ENCODE measurements at places on chromosomes 3 and 15.

- DNase-seq = no peak
Observed at GRCh38 chr3:14428087-14429033, 26.0 kb downstream of the SLC6A6 start.

- DNase-seq = peak; percentile 83
Observed at GRCh38 chr3:33658991-33659848, 58.8 kb downstream of the CLASP2 start.

DNA sequence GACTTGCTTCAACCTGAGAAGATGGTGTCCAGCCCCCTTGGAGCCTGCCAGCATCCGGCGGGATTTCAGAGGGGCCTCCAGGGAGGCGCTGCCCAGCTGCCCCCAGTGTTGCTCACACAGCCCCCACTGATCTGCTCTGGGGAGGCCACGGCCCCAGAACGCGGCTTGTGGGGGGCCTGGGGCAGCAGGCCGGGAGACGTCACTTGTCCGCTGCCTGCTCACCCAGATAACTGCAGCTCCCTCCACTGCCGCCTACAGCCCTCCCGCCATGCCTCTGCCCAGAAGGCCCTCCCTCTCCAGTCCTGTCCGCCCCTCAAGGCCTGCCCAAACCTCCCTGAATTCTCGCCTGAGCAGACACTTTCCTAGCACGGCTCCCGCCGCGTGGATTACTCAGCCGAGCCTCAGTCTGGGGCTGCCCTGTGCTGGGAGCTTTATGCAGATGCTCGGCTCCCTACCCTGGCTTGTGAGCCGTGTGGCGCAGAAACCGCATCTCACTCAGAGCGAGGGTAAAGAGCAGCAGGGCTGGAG lies 17.2 kb upstream of the ADIPOQ start:
- DNase-seq = peak; percentile 69

DNA sequence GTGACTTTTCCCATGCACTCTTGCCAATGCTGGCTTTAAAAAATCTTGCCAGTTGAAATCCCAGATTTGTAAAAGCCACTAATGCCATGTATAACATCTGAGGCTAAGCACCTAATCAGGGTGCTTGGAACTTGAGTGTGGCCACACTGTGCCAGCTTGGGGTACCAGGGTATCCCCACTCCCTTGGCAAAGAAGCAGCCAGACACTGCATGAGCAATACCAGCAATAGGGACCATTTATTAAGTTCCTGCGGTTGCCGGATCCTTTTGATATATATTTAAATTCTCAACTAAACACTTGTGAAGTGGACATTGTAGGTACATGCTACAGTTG lies 2.2 kb upstream of the RHCG start:
- DNase-seq = no peak

GRCh38 chr3:132659365-132660051 lies at the start of gene ACAD11:
Gene ACAD11 (minus strand): TSS chr3:132659809. CDS start chr3:132659751, 58 bp downstream.
- peak; percentile 70 for DNase-seq

DNA sequence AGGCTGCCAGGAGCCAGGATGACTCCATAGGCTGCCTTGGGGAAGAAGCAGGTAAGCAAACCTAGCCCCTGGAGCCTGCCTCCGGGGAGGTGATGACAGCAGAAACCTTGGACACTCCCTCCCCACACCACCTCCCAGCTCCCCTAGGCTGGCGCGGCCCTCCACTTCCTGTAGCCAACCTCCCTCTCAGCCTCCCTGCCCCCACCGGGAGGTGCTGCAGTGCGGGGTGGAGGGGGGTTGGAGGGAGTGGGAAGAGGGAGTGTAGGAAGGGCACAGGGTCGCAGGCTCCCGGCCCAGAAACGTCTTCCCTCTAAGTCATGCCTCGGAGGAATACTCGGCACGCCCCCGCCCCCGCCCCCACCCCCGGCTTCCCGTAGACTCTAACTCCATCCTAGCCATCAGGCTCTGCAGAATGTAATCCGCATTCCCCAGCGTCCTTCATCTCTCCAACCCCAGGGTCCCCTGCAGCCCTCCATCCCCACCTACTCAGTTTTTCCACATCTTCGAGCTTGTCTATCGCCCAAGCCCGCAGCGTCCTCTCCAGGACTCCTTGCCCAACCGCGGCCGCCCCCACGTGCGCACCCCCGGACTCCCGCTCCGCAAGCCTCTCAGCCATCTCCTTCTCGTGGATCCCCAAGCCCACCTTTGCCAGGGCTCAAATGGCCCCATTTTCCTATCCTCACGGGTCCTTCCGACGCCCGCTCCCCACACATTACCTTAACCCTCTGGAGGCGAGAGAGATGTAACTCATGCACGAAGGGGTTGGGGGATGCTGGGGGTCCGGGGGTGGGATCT lies 528 bp downstream of the LPCAT4 start:
- peak; percentile 62 for DNase-seq

- DNase-seq = no peak
Observed at GRCh38 chr3:126003447-126004190, 34.6 kb downstream of the ROPN1B start.

DNA sequence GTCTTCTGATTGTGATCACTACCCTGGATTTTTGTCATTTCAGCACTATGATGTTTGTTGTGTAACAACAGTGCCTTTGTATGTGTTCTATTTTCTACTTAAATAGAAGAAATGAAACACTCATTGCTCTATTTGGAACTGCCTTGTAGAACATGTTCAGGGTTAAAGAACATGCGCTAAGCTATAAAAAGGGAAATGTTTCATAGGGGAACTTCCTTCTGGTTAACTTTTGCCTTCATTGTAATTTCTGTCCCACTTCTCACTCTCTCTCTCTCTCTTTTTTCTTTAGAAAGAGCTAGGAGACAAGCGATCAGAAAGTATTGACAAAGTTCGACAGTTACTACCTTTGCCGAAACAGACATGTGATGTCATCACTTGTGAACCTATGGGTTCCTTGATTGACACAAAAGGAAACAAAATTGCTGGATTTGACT lies at the start of gene P2RY12:
Gene P2RY12, minus strand, starts transcription at position 13 of the 434 bp plus-strand sequence. CDS start 45,908 bp downstream, outside the sequence.
- DNase-seq = no peak

DNA sequence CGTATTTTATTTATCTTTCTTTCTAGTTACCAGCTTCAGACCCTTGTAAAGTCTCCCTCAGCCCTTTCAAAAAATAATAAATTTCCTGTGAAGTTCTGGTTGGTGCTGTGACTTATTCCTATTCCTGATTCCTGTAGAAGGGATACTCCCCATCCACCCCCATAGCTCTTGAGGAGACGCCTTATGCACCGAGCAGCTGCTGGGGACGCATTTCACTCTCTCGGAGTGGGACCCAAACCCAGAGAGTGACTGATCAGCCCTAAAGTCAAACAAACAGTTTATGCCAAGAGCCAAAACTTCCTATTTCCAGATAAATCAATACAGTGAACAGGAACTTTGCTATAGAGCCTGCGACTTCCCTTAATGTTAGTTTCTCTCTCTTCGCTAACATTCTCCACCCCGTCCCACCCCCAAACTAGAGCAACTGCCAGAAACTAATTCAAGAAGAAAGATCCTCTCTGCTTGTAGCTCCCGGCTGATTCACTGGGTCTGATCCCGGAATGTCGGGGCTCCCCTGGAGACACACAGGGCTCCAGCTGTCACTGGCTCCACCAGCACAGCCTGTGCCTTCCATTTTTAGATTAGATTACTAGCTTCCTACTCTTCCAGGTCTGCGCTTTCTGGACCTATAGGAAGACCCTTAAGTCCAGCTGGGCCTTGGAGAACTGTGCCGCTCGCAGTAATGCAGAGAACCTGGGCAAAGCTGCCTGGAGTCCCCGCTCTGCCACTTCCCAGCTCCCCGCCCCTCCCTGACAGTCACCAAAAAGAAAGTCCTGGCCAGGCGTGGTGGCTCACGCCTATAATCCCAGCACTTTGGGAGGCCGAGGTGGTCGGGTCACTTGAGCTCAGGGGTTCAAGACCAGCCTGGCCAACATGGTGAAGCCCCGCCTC lies 45.2 kb downstream of the KLHL25 start:
- peak; percentile 40 for DNase-seq

- DNase-seq = no peak
Observed at GRCh38 chr15:41553731-41554130, 5.3 kb upstream of the TYRO3 start.

GRCh38 chr3:177596816-177597271 lies 399.6 kb upstream of the TBL1XR1 start:
- peak; percentile 80 for DNase-seq

DNA sequence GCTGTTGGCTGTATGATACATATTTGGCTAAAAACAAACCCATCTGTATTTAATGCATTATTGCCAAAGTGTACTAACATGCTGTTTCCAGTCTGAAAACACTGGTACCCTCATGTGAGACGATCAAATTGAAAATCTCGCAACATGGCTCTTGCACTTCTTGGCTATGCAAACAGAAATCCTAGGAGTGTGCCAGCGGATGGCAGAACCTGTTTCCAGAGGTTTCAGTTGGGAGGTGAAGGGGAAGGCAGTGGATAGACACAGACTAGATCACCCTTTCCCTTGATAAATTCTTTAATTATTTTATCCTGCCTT lies 350.3 kb downstream of the TUSC7 start:
- DNase-seq = no peak

DNA sequence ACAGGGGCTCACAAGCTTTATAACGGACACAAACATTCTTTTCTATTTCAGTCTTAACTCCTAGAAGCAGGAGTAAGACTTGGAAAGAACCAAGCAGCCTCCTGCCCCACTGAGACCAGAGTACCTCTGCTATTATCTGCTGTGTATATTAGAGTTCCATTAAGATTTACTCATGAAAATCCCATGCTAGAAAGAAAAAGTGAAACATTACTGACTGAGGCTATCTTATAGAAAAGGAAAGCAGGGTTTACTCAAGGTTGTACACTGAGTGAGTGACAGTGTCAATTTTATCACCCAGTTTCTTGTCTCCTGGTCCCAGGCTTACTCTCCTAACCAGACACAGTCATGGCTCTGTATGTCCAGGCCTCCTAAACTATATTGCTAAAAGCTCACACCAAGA lies 97.9 kb upstream of the SOX2 start:
- DNase-seq = no peak

DNA sequence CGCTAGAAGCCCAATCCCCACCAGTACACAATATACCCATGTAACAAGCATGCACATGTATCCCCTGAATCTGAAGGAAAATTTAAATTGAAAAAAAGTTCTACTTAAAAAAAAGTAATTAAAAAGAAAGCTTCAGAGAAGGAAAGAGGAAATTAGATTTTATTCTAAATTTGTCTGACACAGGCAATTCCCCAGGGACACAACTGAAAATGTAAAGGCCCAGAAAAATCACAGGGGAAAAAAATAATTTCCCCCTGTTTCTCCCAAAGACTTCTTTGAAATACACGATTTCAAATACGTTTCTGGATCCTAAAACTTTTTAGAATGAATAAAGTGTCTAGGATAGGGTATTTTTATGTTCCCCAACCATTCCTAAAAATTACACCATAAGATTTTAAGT lies 42.9 kb downstream of the SEMA5B start:
- no peak for DNase-seq

- peak; percentile 58 for DNase-seq
Observed at GRCh38 chr15:77870195-77871065, 207.1 kb downstream of the TBC1D2B start.

- DNase-seq = no peak
Observed at GRCh38 chr3:195115600-195116406, 155.2 kb downstream of the XXYLT1 start.

DNA sequence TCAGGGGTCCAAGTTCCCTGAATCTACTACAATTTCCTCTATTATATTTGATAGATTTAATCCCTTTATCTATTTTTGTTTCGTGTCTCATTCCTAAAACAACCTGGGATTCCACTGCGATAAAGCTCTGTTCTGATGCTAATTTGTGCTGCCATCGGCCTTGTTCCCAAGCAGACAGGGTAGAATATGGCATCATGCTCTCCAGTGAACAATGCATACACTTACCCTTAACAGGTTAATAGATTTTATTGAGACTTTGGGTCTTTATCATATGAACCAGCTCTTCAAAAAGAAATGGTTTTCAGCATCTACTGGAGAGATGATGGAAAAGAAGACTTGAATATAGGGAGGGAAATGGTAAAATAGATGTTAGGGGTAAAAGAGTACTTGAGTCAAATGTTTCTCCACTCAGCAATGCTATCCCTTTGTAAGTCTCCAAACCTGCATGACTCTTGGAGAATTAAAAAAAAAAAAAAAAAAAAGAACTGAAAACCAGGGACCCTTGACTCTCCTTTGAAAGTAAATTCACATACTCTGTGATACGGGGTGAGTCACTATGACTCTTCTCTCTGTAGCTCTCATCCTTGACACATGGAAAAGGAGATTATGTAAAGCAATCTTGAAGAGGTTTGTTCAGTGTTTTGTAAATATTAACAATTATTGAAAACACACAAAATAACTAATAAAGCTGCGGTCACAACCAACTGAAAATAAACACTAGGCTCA lies 268.8 kb downstream of the ZBTB20 start:
- DNase-seq = peak; percentile 79

GRCh38 chr3:72537448-72537847 lies 310.8 kb downstream of the SHQ1 start:
- no peak for DNase-seq

GRCh38 chr15:40263024-40263754 lies 19.7 kb downstream of the ANKRD63 start:
- DNase-seq = peak; percentile 79

DNA sequence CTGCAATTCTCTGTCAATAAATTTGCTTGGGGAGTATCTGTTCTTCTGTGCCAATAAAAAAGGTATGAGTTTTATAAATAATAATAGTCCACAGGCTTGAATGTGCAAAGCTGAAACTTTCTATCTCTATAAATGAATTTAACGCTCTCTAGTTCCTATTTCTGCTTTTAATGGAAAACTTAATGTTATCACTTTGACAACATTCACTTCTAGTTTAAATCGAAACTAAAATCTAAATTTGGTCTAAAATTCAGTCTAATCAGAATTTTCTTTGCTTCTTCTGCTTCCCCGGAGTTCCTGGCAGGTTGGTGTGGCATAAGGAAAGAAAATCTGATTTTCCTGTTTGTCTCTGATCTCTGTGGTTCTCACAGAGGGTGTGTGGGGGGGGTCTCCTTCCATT lies 450.1 kb upstream of the TBL1XR1 start:
- DNase-seq = no peak

DNA sequence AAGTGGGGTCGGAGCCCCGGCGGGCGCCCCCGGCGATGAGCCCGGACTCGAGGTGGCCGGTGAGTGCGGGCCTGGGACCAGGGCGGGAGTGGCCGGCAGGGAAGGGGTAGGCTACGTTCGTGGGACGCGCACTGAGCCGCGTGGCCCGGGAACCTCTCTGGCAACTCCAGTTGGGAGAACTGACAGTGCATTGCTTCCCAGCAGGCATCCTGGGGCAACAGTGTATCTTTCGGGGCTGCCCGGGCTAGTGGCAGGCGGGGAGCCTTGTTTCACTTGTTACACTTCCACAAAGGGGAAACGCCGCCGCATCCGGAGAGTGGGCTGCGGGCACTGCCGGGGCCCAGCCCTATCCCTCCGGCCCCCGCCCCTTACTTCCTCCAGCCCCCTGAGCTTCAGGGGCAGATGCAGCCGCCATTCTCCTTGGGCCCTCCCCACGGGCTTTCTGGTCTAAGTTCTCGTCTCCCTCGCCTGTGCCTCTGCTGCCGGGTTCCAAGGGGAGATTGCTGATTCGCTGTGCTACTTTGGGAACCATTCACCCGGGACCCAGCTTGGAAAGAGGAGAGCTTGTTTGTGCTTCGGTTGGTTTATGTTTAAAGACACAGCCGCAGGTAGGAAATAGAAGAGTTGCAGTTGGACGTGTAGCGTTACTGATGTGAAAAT lies 675 bp downstream of the BRPF1 start:
- DNase-seq = no peak

- no peak for DNase-seq
Observed at GRCh38 chr3:197756704-197757103, 7.0 kb downstream of the FYTTD1 start.
